ENCODE measurements at places on chromosomes 3 and 15.
A peak's percentile ranks its signal among the peaks of the same experiment; 100 is the strongest.

DNA sequence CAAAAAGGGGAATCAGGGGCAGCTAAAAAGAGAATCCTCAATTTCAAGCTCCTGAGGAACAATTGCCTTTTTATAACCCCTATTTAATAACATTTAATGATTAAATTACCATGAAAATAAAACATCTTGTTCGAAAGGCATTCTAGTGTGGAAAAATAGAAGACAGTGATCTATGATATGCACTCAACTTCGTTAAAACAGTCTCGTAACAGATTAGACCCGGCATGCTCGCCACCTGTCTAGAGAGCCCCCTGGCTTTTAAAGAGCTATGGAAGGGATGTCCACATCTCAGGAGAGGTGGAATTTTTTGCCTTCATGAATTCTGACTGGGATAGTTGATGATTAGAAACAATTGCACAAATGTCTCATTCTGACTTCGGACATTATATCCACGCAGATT is 153.7 kb upstream of the MDFIC2 start:
- DNase-seq: no peak

DNA sequence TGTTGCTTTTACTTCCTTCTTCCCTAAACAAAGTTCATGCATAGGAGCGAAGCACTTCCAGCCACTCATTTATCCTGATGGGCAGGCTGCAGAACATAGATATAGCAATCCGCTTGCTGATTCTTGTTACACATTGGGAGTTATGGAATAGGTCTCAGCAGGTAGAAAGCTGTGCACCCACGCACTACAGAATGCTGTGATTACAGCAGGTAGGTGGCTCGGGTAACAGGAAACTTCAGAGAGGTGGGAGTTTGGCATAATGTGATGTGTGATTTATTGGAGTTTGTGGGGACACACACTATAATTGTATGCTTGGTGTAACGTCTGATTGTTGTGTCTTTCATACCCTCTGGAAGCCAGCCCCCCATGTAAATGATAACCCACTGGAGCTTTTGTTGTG is 99.2 kb upstream of the MEIS2 start:
- peak; percentile 38 for DNase-seq

- no peak for DNase-seq
Observed at GRCh38 chr3:42189736-42190135, 76.2 kb downstream of the CCK start.

GRCh38 chr15:23516866-23517265 is 48.6 kb upstream of the MKRN3 start:
- DNase-seq: no peak

DNA sequence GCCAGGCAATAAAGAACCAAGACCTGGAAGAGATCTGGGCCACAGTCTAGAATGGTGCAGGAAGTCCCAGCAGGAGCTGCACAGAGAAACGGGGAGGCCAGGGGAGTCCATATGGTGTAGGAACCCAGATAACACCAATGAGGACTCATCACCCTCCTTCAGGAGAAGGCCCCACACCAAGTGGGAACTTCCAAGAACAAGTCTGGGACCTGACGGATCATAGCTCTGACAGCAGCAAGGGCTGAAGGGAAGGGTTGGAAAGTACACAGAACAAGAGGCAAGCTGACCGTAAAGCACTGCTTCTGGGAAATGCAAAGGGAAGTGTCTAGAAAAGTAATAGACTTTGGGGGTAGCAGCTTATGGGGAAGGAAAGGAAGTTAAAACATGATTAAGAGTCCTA is 34.5 kb downstream of the ANO10 start:
- no peak for DNase-seq

- DNase-seq: no peak
Observed at GRCh38 chr3:39641274-39641673, 168.1 kb upstream of the MYRIP start.

DNA sequence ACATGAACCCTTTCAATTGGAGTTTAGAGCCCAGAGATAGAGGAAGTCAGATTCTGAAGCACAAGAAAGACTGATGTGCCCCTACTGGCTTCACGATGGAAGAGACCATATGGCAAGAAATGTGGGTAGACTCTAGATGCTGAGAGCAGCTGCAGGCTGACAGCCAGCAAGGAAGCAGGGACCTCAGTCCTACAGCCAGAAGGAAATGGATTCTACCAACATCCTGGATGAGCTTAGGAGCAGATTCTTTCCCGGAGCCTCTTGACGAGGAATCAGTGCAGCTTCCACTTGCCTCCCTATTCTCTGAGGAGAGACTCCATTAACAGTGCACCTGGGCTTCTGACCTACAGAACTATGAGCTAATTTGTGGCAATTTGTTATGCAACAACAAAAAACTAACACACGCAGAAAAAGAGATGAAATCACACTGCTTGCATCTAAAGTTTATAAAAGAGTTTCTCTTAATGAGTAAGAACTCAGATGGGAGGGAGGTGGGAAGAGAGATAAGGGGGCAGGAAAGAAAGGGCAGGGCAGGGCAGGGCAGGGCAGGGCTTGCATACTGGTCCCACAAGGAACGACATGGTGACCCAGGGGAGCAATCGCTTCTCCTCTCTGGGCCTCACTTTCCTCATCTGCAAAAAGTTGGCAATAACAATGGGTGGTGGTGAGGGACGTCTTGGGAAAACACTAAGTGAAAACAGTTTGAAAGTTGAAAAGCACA is 440.9 kb downstream of the FOXP1 start:
- no peak for DNase-seq

GRCh38 chr3:104816716-104817115 is 550.0 kb upstream of the ALCAM start:
- DNase-seq: no peak

- no peak for DNase-seq
Observed at GRCh38 chr3:154642145-154642544, 212.2 kb upstream of the GPR149 start.

DNA sequence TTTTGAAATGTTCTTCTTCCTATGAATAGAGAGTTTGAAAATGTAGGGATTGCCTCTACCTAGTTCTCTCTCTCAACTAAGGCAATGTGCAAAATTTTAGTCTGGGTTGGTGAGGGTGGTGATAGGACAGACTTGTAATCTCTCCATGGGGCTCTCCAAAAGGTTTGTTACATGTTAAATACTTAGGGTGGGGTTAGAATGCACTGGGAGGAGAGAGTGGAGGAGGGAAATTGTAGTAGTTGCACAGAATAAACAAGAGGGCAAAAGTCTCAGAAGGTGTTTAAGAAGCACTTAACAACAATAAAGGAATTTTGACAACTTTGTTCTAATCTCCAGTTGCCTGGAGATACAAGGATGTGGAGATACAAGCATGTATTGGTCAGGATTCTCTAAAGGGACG is 230.4 kb downstream of the NECTIN3 start:
- DNase-seq: no peak

DNA sequence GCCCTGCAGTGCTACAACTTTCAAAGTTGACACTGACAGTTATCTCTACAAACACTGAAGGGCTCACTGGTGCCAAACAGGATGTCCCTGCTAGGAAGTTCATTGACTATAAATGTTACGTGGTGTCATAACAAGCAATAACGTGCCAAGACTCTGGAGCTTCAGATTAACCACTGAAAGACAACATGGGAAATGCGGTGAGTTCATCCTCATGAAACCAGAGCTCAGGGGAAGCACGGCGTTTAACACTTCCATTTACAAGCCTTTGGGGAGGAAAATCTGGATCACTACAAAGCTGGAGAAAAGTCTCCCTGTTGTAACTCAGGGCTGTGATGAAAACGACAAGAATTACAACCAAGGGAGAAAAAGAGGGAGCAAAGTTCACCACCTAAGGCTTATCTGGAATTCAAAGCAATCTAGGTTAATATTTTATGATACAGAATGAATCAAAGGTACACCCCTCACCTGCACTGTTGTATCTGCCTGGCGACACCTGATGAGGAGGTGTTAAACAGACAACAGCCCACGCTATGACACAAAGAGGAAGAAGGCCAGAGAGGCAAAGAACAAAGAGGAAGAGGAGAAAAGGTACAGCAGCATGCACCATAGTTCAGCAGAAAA is 27.0 kb downstream of the SHQ1 start:
- DNase-seq: no peak

DNA sequence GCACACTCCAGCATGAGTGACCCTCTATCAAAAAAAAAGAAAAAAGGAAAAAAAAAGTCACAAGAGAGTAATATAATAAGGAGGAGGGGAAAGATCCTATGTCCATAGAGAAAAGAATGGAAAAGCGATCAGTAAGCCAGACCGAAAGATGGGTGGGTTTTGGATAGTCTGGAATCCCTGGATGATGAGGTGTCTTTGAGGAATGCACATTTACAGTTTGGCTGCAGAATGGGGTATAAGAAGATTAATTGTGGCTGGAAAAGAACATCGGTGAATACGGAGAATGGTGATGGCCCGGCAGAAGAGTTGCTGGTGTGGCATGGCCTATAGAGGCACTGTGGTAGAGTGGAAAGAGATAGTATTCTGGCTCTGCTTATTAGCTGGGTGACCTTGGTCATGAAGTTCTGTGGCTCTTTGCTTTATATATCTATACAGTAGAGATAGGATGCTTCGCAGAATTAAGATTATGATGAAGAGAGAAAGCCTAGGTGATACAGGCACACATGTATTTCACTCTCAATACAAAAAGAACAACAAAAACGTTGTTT is 187.9 kb downstream of the AKAP13 start:
- no peak for DNase-seq

GRCh38 chr3:124964387-124964786 is 29.8 kb upstream of the MUC13 start:
- no peak for DNase-seq

Data from head of caudate nucleus (tissue), 42 donors.